ENCODE measurements at places on chromosomes 7 and 10.

GRCh38 chr10:1465993-1466764 is 271.1 kb downstream of the ADARB2 start:
- DNase-seq: no peak

DNA sequence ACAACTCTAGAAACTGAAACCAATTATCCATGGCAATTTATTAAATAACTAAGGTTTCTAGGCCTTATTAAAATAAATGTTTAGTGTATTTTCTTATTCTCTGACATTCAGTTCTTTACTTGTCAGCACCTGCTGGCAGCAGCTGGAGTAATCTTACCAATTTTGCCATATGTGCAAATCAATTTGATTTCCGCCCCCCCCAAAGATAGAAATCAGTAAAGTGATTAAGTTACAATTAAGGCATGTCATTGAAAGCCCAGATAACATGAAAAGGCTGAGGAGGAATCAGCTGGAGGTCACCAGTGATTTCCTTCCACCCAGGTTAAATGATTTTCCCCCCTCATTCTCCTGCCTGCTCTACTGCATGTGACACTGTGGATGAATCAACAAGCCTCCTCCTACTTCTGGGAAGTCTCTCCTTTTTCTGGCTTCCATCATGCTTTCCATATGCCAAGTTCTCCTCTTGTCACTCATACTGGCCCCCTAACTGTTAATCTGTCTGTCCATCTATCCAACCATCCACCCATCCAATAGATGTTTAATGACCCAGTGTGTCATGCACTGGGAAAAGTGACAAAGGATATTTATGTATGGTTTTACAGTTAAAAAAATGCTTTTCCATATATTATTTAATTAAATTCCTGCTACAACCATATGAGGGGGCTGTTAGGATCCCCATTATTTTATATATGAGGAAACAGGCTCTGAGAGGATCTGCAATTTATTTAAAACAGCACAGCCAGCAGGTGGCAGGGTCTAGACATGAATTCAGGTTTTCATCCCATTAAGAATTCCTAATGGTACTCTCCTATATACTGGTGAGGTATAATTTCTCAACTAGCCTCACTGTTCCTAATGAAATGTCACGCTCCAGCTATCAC is 116.5 kb downstream of the ATXN7L1 start:
- peak; percentile 53 for DNase-seq

DNA sequence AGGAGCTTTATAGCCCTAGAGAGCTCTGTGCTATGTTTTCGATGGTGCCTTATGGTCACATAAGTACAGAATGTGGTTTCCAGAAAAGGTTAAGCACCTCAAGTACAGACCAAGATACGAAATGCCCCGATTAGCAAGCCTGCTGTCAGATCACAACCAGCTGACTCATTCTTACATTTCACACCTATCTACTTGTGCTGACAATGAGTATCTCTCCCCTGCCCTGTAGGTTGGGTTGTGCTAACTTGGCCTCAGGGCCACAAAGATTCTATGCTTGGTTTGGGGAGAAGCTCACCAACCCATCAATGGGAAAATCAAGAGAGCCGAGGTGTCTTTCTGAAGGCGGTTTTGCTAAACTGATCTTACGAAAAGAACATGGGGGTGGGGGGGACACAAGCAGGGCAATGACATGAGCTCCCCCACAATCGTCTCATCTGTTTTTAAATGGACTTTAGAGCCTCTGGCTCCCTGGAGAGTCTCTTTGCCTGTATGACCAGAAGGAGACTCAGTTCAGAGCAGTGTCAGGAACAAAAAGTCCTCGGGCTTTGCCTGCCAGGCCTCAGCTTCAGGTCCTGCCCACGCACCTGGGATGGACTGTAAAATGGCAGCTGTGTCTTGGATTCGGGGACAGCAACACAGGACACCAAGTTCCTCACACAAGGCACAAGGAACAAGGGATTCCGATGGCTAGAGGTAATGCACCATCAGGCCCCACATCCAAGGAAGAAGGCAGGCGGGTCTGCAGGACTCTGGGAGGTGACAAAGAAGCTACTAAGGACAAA is 55.1 kb downstream of the FAM53B start:
- DNase-seq: no peak

DNA sequence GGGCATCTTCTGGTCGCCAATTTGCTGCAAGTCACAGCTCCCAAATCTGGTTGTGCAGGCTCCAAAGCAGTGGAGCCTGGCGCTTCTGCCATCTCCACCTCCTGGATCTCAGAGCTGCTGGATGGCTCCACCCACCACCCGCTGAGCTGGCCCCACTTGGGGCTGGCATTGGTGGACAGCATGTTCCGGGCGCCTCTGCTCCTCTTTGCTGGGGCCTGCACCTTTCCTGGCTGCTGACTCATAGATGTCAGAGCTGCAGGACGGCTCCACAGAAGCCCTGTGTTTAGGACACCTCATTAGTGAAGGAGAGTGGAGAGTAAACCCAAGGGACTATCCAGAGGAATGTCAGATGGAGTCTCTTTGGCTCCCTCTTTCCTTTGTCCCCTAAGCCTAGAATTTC is 27.4 kb downstream of the MAPK8 start:
- DNase-seq: peak; percentile 4

DNA sequence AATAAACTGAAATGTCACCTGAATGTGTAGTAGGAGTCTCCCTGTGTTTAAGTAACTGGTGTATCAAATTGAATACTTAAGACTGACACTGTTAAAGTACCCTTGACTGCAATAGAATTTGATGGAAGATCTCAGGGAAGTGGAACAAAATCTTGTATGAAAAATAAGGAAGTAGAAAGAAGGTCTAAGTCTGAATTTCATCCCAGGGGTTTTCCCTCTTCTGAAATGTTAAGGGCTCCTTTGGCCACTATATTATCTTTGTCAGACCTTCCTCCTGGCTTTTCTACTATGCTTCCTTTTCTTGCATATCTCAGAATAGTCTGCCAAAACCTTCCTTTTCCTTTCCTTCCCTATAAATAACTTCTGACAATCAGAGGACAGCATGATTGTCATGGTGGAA is 59.6 kb downstream of the BLNK start:
- no peak for DNase-seq

DNA sequence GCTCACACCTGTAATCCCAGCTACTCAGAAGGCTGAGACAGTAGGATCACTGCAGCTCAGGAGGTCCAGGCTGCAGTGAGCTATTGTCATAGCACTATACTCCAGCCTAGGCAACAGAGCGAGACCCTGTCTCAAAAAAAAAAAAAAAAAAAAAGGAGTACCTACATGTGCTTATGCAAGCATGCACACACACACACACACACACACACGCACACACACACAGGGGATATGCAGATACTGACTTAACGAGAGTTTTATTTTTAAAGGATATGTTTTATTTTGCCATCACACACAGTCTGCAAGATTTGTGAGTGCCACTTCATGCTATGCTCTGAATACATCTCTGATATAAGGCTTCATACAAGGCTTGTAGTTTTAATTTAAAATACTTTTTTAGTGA is 479.3 kb downstream of the NEBL start:
- no peak for DNase-seq

DNA sequence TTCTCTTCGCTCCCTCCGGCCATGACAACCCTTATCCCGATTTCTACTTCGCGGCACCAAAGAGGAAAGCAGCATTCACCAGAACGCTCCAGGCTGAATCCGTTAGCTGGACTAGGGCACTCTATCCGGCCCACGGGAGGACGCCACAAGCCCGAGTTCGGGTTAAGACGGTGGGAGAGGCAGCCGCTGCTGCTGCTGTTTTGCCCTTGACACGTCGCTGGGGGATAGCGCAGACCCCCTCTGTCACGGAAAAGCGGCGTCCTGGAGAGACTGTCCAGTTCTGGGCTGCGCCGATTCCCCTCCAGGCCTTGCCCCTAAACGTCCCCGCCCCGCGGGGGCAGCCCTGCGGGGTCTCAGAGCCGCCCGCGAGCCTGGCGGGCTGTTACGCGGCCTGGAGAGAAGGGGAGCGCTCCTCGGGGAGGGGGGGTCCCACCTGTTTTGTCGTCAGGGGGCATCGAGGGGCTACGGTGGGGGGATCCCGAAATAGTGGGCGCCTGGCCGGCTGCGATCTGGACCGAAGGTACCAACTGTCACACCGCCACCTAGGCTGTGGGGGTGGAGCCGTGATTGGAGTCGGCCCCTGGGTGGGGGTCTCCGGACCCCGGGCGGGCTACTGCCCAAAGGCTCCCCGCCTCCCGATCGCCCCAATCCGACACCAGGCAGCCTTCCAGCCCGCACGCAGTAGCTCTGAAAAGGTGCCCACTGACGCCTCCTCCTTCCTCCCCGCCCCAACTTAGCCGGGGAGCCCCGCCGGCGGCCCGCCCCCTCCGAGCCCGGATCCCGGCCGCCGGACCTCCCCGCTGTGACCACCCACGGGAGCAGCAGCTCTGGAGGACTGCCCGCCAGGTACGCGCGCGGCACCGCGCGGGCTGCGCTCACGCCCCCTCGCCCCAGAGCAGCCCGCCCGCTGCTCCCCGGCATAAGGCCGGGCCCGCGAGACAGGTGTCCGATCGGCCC is 772 bp downstream of the SGMS1 start:
- peak; percentile 50 for DNase-seq

- DNase-seq: no peak
These were observed 27.4 kb downstream of the MINPP1 start for GRCh38 chr10:87531908-87532622.

- DNase-seq: no peak
These were observed 256.6 kb upstream of the SMIM30 start for GRCh38 chr7:113374955-113375354.

DNA sequence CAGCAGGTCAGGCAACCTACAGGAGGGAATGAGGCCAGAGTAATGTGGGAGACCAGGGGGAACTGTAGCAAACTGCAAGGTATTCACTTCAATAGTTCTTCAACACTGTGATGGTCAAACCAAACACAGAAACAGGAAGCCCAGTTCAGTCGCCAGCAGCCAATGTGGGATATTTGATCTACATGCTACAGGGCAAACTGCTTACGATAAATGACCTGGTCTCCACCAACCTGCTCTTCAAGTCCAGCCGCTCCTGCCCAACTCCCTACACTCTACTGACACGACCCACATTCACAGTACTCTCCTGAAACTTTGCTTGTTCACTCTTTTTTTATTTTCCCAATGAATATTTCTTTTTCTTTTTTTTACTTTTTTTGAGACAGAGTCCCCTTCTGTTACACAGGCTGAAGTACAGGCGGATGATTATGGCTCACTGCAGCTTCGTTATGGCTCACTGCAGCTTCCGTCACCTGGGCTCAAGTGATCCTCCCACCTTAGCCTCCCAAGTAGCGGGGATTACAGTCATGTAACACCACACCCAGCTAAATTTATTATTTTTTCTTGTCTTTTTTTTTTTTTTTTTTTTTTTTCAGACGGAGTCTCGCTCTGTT is 42.1 kb downstream of the MDH2 start:
- DNase-seq: no peak

DNA sequence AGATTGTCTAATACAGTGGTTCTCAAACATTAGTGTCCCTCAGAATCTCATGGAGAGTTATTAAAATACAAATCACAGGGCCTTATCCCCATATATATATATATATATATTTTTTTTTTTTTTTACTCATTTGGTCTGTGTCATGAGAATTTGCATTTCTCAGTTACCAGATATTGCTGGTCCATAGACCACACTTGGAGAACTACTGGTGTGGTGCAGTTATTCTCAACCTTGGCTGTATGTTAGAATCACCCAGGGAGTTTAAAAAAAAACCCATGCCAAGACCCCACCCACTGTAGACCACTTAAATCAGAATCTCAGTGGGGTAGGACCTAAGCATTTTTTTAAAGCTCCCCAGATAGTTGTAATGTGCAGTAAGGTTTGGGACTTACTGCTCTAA is 179.9 kb downstream of the AUTS2 start:
- no peak for DNase-seq

- no peak for DNase-seq
These were observed 332.9 kb upstream of the PRKCQ start for GRCh38 chr10:6912929-6913328.

DNA sequence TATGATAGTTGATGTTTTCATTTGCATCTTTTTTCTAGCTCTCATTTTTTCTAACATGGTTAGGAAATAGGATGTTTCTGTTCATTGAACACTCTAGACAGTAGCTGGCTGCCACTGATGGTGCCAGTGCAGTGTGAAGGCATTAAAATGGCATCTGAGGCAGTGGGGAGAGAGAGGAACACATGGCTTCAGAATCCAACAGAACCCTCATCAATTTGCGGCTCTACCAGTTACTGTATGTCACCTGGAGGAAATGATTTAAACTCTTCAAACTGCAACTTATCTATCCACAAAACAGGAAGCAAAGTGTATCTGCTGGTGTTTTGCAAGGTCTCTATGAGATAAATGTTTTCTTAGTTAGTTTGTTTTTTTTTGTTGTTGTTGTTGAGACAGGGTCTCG is 305.2 kb upstream of the PRKCQ start:
- no peak for DNase-seq

GRCh38 chr7:101754424-101755159 is 62.8 kb upstream of the CUX1 start:
- peak; percentile 31 for DNase-seq

GRCh38 chr7:99419323-99420021 is 10.7 kb downstream of the BUD31 start:
- DNase-seq: no peak

DNA sequence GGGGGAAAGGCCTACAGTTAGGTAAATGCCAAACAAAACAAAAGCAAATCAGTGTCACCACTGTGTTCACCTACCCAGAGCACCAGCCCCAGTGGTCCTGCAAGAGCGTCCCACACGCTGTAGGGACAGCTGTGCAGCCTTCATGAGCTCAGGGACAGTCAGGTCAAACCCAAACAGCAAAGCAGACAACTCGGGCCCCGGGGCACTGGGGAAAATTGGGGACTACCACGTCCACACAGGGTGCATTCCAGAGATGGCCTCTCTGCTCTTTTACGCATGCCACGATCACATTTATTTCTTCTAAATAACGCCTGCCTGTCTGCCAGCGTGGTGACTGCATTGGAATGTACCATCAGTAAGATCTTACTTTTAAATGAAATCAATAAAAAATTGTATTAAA is 21.7 kb downstream of the EBF3 start:
- no peak for DNase-seq

GRCh38 chr7:139361523-139361922 is 1.8 kb downstream of the LUC7L2 start:
- no peak for DNase-seq

GRCh38 chr7:66905689-66906088 is 15.3 kb upstream of the TMEM248 start:
- no peak for DNase-seq

DNA sequence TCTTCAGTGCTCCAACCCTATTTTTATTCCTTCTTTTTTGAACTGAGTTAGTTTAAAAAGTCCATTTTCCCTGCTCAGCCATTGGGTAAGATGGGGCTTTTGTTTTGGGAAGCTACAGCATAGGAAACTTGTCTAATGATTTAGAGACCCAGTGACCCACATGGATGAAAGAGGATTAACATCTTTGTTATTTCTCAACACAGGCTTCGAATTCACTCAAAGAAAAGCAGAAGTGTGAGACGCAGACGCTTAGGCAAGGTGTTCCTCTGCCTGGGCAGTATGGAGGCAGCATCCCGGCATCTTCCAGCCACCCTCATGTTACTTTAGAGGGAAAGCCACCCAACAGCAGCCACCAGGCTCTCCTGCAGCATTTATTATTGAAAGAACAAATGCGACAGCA is 152.0 kb downstream of the HDAC9 start:
- DNase-seq: no peak

GRCh38 chr7:129611246-129612111 is at the start of gene NRF1:
Gene NRF1, plus strand, starts transcription at chr7:129611720. Its CDS starts 45,632 bp downstream, at chr7:129657352.
- DNase-seq: peak; percentile 89

- DNase-seq: no peak
These were observed 31.7 kb upstream of the FIGNL1 start for GRCh38 chr7:50481867-50482266.
